T-cell (primary cell): ENCODE measurements at places on chromosomes 5 and 9. TPM values are rescaled to one million over a fixed set of nuclear protein-coding genes. Genes with fewer than 3 reads are reported as not detected.

- H3K4me3 ChIP-seq: no peak overlapping the region
- H3K4me1 ChIP-seq: no peaks in the 10 kb centered on the region
- no peaks in the 10 kb centered on the region for H3K36me3 ChIP-seq
- H3K27ac ChIP-seq: no peak overlapping the region
- no peaks in the 10 kb centered on the region for H3K27me3 ChIP-seq
- DNase-seq: no peak
These were observed 257.4 kb downstream of the BNC2 start for GRCh38 chr9:16613051-16613450.

Gene PRR16
- total RNA-seq: not detected

GRCh38 chr5:58405175-58405574 is 54.7 kb downstream of the PLK2 start:
- H3K27me3 ChIP-seq: no peaks in the 10 kb centered on the region
- no peak overlapping the region for H3K27ac ChIP-seq
- H3K4me1 ChIP-seq: no peaks in the 10 kb centered on the region
- H3K36me3 ChIP-seq: no peaks in the 10 kb centered on the region
- no peak for DNase-seq
- H3K4me3 ChIP-seq: no peak overlapping the region

DNA sequence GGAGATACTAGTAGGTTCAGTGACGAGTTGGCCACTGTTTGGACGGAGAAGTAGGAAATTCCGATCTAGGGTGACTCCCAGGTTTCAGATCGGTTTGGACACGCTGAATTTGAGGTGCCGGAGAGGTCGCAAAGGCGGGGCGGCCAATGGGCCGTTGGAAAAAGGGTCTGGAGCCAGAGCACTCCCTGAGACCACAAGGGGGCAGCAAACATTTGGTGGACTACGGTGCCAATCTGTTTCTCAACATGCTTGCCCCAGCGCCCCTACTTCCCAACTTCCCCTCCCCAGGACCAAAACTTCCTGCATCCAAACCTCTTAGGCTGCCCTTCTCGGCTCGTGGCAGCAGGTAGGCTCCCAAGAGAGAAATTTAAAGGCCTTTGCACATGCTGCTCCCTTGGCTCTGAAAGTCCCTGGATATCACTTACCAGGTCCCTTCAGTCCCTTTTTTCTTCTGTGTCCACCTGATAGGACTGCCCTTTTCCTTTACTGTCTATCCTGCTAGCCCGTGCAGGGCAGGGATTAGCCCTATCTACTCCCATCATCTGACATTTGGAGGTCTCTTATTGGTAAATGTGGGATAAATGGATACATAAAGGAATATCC is 992 bp upstream of the RPP25L start:
- no peaks in the 10 kb centered on the region for H3K27me3 ChIP-seq
- H3K4me1 ChIP-seq: peaks cover 3% of the 10 kb centered on the region
- H3K27ac ChIP-seq: peak overlapping the region; percentile 55
- H3K36me3 ChIP-seq: peaks cover 37% of the 10 kb centered on the region
- H3K4me3 ChIP-seq: peak overlapping the region; percentile 94

DNA sequence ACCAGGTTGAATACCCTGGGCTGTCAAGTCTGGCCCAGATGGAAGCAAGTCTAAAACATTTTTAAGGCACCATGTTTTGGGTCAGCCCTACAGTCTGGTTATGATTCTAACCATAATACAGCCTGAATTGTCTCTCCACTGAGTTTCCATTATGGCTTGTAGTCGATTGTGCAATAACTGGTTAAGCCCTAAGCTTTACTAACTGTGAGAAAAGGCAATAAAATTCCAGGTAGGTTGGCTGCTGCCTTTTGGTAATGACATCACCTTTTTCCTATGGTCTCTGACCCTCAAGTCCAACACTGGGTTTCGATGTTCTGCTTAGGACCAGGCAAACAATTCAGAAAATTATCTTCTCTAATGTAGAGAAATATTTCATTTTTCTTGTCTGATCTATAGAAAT is 243.3 kb downstream of the ACTL7B start:
- H3K4me1 ChIP-seq: no peaks in the 10 kb centered on the region
- H3K27me3 ChIP-seq: no peaks in the 10 kb centered on the region
- H3K27ac ChIP-seq: no peak overlapping the region

- peaks cover 32% of the 10 kb centered on the region for H3K27me3 ChIP-seq
- H3K4me3 ChIP-seq: no peak overlapping the region
- no peaks in the 10 kb centered on the region for H3K36me3 ChIP-seq
- H3K4me1 ChIP-seq: peaks cover 6% of the 10 kb centered on the region
- no peak for DNase-seq
These were observed 5.1 kb upstream of the GMCL2 start for GRCh38 chr5:178192244-178192643.

Gene GABRA1
- total RNA-seq: not detected

Gene BAAT
- not detected for total RNA-seq

DNA sequence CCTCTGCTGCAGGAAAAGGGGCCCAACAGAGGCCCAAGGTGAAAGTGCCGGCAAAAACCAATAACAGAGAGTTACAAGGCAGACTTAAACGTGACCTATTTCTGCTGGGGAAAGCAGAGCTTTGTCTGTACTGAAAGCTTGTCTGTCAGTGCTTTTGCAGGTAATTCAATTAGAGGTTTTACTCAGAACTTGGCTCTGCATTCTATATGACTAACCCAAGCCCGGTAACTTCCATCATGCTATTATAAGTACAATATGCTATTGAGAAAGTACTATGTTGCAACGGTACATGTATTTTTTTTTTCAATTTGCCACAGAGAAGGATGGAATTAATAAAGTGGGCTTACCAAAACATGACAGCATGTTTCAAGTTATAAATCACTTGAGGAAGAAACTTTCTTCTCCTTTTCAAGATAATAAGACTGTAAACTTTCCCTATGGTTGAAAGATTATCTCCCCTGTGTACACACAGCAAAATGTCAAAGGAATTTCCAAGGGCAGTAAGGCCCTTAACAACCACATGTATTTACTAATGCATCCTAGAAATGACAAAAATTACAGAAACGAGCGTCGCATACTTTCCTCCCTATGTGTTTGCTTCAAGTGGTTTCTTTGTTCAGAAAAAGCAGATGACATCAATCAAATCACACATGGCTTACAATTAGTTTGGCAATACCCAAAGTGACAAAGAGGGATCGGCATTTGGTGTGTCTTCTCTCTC is 282.4 kb downstream of the EFNA5 start:
- no peak overlapping the region for H3K4me3 ChIP-seq
- peak overlapping the region; percentile 40 for H3K27ac ChIP-seq
- peaks cover 10% of the 10 kb centered on the region for H3K4me1 ChIP-seq
- H3K27me3 ChIP-seq: no peaks in the 10 kb centered on the region
- no peaks in the 10 kb centered on the region for H3K36me3 ChIP-seq
- no peak for DNase-seq

DNA sequence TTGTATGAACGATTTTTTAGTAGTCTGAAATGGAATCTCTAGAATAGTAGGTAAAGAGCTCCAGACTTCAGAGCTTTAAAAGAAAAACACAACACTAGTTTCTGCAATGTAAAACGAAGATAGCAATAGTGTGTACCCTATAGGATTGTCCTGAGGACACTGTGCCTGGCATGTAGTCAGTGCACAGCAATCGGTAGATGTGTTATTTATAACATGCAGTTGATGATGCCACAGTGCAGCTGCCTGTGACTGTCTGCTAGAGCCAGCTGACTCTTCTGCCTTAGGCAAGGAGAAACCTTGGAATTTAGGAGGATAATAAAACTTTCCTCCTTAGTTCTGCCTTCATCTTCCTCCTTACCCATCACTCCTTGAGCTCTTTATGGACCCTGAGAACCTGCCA is 27.7 kb upstream of the TMOD1 start:
- H3K36me3 ChIP-seq: peaks cover 8% of the 10 kb centered on the region
- H3K27ac ChIP-seq: no peak overlapping the region
- H3K4me3 ChIP-seq: no peak overlapping the region
- H3K4me1 ChIP-seq: no peaks in the 10 kb centered on the region
- no peak for DNase-seq

DNA sequence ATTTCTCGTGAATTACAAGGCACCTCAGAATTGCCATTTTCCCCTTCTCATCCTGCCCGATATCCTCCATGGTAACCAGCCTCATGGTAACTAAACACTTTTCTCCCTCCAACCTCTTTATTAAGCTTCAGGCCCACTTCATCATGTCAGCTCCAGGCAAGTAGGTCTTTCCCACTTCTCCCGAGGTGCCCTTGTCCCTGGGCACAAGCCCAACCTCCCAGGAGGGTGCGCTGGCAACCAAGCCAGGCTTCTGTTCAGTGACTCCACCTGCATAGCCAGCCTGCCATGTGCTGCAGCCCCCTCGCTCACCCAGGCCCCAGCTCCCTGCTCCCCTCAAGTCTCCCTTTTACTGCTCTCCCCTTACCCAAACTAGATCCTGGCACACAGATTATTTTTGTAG is 47.4 kb upstream of the AFAP1L1 start:
- H3K4me1 ChIP-seq: no peaks in the 10 kb centered on the region
- peaks cover 3% of the 10 kb centered on the region for H3K27me3 ChIP-seq
- no peaks in the 10 kb centered on the region for H3K36me3 ChIP-seq
- no peak overlapping the region for H3K27ac ChIP-seq

Gene CTSV
- 0.08 TPM for total RNA-seq

Gene ADGRD2
- total RNA-seq: not detected

- no peaks in the 10 kb centered on the region for H3K4me1 ChIP-seq
- H3K27ac ChIP-seq: no peak overlapping the region
- H3K4me3 ChIP-seq: no peak overlapping the region
- H3K36me3 ChIP-seq: peaks cover 13% of the 10 kb centered on the region
- no peaks in the 10 kb centered on the region for H3K27me3 ChIP-seq
These were observed 69.4 kb downstream of the PSMB7 start for GRCh38 chr9:124345751-124346281.

- no peak overlapping the region for H3K27ac ChIP-seq
- DNase-seq: no peak
- no peaks in the 10 kb centered on the region for H3K36me3 ChIP-seq
- H3K27me3 ChIP-seq: peaks cover 3% of the 10 kb centered on the region
These were observed 33.2 kb upstream of the CSF1R start for GRCh38 chr5:150119421-150120061.

Gene ATG12
- 56.5 TPM for total RNA-seq

DNA sequence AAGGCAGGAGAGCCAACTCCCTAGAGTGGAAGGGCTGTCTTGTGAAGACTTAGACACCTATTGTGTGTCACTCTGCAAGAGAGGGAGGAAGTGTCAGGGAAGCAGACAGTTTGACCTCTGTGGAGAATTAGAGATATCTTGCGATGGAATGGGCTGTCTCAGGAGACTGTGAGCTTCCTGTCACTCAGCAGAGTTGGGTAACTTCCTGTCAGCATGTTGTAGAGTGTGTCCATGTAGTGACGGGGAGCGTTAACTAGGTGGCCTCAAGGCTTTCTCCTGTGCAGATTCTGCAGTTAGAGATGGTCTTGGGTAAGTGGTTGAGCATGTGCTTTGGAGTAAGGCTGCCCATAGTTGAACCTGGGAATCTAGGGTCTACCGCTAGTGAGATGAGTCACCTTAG is 136.5 kb downstream of the KIF4B start:
- DNase-seq: no peak
- H3K4me3 ChIP-seq: no peak overlapping the region
- H3K27ac ChIP-seq: no peak overlapping the region
- H3K36me3 ChIP-seq: no peaks in the 10 kb centered on the region
- no peaks in the 10 kb centered on the region for H3K4me1 ChIP-seq
- peaks cover 4% of the 10 kb centered on the region for H3K27me3 ChIP-seq

GRCh38 chr5:158676642-158677469 is 422.9 kb downstream of the EBF1 start:
- H3K36me3 ChIP-seq: no peaks in the 10 kb centered on the region
- no peak overlapping the region for H3K27ac ChIP-seq
- H3K4me1 ChIP-seq: no peaks in the 10 kb centered on the region
- no peak overlapping the region for H3K4me3 ChIP-seq
- DNase-seq: no peak
- H3K27me3 ChIP-seq: peaks cover 13% of the 10 kb centered on the region

Gene SLC34A3
- not detected for total RNA-seq

Gene AIF1L
- not detected for total RNA-seq

DNA sequence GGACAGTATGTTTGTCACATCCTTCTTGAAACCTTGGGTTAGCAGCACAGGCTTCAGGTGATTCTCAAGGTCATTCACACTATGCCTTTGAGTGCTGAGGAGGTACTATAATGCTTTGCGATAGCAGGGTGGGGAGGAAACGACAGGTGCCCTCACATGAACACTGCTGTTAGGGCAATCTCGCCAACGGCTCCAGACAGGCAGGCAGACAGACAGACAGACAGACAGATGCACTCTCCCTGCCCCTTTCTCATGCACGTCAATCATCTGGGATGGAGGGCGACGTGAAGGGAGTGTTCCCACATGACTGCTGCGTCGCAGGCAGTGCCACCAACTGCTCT is 82.9 kb downstream of the RAPGEF1 start:
- peak overlapping the region; percentile 85 for H3K27ac ChIP-seq
- no peak overlapping the region for H3K4me3 ChIP-seq
- H3K27me3 ChIP-seq: no peaks in the 10 kb centered on the region
- peaks cover 61% of the 10 kb centered on the region for H3K4me1 ChIP-seq

Gene DTWD2
- total RNA-seq: 3.2 TPM

DNA sequence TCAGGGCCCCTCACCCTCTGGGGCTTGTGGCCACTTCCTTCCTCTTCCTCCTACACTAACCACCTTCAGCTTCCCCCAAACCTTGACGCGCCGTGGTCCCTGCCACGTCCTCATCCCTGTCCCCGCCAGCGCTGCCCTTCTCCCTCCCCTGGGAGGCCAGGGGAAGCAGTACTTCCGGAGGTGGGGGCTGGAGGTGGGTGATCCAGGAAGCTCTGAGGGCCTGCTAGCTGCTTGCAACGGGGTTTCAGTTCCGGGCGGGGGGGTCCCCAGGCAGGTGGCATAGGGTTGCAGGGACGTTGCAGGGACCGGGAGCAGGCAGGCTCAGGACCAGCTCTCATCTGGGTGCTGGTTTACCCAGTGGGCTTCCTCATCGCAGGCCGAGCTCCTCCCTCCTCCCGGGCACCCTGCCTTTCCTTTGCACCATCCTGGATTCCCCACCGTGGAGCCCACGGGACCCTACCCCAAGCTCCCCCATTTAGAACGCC is 70.0 kb downstream of the RXRA start:
- H3K27me3 ChIP-seq: no peaks in the 10 kb centered on the region
- peaks cover 37% of the 10 kb centered on the region for H3K4me1 ChIP-seq

Gene LCNL1
- 0.29 TPM for total RNA-seq

Gene CDC25C
- total RNA-seq: not detected
